CD4-positive, alpha-beta T cell treated with Interleukin-12 subunit alpha and Interleukin-12 subunit beta, for 1 hour (primary cell): ENCODE measurements at places on chromosomes 1 and 21.

DNA sequence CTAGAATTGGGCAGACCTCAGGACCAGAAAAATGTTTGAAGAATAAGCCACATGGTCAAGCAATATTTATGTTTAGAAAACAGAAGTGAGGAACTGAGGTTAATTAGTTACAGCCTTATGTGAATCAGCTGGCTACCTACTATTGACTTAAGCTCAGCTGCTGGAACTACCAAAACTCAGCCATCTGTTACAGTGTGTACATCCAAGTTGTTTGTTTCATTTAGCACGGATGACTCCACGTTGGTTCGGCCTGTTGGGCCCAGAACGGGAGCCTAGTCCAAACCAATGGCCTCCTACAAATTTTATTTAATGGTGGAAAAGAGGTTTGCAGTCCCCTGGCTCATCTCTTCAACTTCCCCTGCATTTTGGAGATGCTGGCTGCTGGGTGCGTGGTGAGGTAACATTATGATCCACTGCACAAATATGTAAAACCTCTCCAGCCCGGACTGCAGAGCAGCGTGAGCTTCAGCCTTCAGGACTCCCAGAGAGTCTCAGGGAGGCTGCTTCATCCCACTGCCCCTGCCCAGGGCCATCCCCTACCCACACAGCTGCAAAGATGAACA is 143.4 kb downstream of the ZZZ3 start:
- DNase-seq, result no peak

DNA sequence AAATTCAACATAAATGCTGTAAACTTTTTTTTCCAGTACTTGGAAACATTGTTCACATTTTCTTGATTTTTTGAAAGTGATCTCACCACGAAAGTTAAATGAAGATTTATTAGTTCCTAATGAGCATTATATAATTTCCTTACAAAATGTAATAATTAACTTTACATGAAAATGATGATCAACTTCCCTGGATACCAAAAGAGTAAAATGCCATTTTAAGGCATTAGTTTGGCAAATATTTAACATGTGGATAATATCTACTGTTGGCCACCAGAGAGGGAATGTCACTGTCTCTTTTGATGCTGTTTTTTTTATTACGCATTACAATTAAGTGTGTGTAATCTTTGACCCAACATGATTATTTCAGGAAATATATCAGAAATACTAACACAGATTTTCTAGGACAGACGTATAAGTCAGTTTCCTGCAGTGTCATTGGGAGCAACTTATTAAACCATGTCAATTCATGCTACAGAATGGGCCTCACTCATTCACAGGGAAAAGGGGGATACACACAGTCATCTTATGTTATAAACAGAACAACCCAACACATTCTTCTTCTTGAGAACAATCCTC is 903.9 kb upstream of the ADGRL2 start:
- DNase-seq, result no peak

- DNase-seq, result no peak
Measured at GRCh38 chr1:15616373-15617172, 685 bp upstream of the DDI2 start.

DNA sequence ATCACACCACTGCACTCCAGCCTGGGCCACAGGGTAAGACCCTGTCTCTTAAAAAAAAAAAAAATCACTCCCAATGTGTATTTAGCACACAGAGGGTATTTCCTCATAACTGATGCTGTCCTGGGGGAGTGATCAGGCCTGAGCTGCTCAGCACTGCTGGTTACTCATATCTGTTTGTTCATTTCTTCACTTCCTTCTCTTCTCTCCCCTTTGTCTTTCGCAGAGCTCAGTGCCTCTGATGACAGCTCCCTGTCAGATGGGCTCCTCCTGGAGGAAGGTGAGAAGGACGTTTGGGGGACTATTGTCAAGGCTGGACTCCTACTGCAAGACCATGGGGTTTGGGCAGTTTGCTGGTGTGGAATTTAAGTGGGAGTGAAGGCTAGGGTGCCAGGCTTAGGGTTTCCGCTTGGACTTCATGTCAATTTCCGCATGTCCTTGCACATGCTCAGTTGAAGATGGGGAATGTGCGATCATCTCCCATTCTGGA is 13.0 kb downstream of the INAVA start:
- DNase-seq, result no peak

DNA sequence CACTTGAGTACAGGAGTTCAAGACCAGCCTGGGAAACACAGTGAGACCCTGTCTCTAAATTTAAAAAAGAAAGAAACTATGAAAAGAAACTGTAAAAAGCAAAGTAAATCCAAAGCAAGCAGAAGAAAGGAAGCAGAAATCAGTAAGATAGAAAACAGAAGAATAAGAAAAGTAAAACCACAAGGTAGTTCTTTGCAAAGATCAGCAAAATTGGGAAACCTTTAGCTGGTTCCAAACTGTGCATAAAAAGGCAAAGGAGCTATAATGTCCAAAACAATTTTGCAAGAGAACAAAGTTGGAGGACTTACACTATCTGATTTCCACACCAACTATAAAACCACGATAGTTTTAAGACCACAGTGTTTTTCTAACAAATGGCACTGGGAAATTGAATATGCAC is 218.8 kb downstream of the RPS6KC1 start:
- DNase-seq, result no peak

DNA sequence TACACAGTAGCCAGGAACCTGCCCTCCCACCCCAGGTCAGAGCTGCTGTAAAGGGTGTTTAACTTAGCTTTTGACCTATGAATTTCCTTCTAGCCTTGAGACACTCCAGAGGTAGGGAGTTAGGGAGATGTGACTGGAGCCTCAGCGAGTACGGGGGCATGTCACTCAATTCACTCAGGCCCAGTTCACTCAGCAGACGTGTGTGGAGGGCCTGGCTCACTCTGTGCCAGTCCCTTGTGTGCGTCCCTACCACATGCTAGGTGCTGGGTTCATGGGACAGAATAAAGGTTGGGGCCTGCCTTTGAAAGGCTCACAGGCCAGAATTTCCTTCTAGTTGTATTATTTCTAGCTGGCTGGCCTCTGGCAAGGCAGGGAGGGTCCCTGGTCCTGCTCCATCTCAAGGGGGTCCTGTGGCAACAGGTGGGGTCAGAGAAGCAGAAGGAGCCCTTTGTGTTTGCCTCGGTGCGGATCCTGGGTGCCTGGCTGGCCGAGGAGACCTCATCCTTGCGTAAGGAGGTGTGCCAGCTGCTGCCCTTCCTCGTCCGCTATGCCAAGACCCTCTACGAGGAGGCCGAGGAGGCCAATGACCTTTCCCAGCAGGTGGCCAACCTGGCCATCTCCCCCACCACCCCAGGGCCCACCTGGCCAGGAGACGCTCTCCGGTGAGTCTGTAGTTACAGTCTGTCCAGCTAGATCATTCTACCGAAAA is 4.5 kb downstream of the NCDN start:
- DNase-seq, result no peak

DNA sequence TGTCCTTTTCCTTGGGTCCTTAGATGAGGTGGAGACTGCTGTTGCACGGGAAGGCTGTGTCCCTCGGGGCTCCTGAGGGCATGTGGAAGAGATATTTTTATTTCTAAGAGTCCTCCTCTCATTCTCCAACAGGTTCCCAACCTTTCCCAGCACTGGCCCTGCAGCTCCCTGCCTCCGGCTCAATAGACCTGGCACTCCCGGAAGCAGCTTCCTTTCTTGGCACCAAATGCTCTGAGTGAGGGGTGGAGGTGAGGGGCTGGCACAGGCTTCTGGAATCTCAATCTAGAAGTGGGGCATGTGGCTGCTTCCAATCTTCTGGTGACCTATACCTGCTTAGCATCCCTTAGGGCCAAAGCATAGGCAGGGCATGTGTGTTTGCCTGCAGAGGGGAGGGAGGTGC is 4.5 kb downstream of the ETV3L start:
- DNase-seq, result no peak
